ENCODE measurements at places on chromosomes 2 and 18. TPM values are rescaled to one million over a fixed set of nuclear protein-coding genes. Genes with fewer than 3 reads are reported as not detected.
A peak's percentile ranks its signal among the peaks of the same experiment; 100 is the strongest.

- ATAC-seq, result no peak
Measured at GRCh38 chr2:32061430-32061829, 1.9 kb upstream of the SPAST start.

DNA sequence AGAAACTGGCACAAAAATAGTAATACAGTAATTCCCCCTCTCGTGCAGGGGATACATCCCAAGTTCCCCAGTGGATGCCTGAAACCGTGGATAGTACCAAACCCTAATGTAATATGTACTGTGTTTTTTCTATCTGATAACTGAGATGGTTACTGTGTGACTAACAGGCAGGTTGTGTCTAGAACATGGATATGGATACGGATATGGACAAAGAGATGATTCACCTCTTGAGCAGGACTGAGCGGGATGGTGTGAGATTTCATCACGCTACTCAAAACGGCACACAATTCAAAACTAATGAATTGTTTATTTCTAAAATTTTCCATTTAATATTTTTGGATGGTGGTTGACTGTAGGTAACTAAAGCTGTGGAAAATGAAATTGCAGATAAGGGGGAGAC, 3.4 kb downstream of the MBD1 start:
- no peak for ATAC-seq

Gene COLEC12
- 40.0 TPM for total RNA-seq

Gene RAB11FIP5
- 30.0 TPM for total RNA-seq

GRCh38 chr18:79509536-79509930, 113.8 kb downstream of the NFATC1 start:
- ATAC-seq, result no peak

Gene LAMA1
- under 0.01 TPM for total RNA-seq

Gene LRRC30
- not detected for total RNA-seq

Gene LONRF2
- 54.4 TPM for total RNA-seq

- ATAC-seq, result peak; percentile 77
Measured at GRCh38 chr2:42961385-42961811, 169.0 kb upstream of the HAAO start.

- no peak for ATAC-seq
Measured at GRCh38 chr2:18368008-18368407, 192.4 kb downstream of the RDH14 start.

Gene ABCB11
- not detected for total RNA-seq

Gene FBXO41
- 4.2 TPM for total RNA-seq

DNA sequence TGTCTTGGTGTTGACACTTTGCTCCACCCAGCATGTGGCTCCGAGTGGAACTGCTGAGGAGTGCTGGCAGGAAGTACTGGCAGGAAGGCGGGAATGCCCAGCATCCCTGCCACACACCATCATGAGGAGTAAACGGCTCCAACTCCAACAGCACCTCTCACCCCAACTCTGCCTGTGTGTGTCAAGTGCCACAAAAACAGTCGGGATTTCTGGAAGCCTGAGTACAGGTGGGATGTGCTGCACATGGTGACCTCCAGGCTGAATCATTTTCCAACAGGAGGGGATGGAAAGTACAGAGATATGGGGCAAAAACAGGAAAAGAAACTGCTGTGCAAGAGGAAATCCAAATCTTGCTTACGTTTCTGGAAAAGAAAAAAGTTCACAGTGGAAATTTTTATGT, 53.6 kb downstream of the PARD6G start:
- peak; percentile 51 for ATAC-seq

Measured in gastroesophageal sphincter (tissue), 4 donors.